ENCODE measurements at places on chromosomes 6 and 20.

DNA sequence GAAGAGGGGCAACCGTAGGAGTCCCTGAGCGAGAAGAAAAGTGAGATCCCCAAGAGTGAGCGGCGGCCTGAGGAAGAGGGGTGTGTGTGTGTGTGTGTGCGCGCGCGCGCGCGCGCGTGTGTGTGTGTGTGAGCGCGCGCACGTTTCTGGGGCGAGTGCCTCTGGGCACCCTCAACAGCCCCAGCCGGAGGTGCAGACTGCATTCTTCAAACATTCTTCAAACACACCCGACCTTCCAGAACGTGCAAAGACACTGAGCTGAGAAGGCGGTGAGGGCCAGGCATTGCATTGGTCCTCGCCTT, 76.2 kb upstream of the FOXP4 start:
- H3K27me3 ChIP-seq, result no peaks in the 10 kb centered on the region
- no peaks in the 10 kb centered on the region for H3K4me1 ChIP-seq
- H3K27ac ChIP-seq, result no peak overlapping the region
- H3K36me3 ChIP-seq, result no peaks in the 10 kb centered on the region
- peak overlapping the region; percentile 30 for H3K4me3 ChIP-seq

DNA sequence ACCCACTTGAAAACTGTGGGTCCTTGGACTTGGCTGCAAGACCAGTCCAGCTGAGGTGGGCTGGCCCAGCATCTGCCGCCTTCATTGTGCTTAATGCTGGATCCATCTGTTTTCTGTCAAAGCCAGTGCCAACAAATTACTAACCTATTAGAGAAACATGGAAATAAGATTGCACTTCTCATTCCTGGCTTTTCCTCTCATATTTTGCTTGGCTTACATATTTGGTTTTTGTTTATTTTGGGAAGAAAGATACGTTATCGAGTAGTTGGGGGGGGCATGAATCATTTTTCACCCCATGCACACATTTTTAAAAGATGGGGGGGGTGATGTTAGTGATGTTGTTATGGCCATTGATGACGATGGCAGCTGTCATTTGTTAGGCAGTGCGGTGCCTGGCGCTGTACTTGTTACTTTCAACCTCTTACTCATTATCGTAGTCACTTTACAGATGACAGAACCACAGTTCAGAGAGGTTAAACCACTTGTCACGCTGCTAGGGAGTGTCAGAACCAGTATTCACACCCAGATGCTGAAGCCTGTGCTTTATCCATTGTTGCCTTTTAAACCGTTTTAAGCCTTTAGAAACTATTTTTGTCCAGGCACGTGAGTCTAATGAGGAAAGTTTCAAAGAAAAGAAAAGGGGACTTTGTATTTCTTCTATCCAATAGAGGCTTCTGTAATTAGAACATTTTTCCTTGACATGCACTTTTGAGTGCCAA, 180.0 kb downstream of the TMEM242 start:
- no peak for DNase-seq
- H3K4me3 ChIP-seq, result no peak overlapping the region
- no peaks in the 10 kb centered on the region for H3K27me3 ChIP-seq
- H3K36me3 ChIP-seq, result no peaks in the 10 kb centered on the region
- H3K4me1 ChIP-seq, result no peaks in the 10 kb centered on the region

- H3K4me1 ChIP-seq, result no peaks in the 10 kb centered on the region
- H3K36me3 ChIP-seq, result no peaks in the 10 kb centered on the region
- DNase-seq, result no peak
- H3K27me3 ChIP-seq, result no peaks in the 10 kb centered on the region
These were observed 114.7 kb downstream of the PRIM2 start for GRCh38 chr6:57432157-57432556.

DNA sequence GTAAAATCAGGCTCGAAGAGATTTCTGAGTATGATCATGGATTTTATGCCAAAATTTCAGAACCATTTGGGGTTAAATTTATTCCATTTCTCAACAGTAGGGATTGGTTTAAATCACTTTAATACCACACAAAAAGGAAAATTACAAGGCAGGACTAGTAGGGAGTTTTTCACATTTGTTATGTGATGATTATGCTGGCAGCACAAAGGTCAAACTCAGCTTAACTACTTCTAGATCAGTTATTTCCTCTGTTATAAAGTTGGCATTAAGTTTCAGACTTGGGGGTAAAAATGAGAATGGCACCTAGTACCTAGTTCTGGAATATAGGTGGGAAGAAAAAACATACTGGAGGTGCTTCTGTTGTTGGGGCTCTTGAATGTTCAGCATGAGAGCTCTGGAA, 39.5 kb downstream of the PHF3 start:
- H3K4me1 ChIP-seq, result peaks cover 46% of the 10 kb centered on the region
- no peak overlapping the region for H3K27ac ChIP-seq
- no peak overlapping the region for H3K4me3 ChIP-seq

DNA sequence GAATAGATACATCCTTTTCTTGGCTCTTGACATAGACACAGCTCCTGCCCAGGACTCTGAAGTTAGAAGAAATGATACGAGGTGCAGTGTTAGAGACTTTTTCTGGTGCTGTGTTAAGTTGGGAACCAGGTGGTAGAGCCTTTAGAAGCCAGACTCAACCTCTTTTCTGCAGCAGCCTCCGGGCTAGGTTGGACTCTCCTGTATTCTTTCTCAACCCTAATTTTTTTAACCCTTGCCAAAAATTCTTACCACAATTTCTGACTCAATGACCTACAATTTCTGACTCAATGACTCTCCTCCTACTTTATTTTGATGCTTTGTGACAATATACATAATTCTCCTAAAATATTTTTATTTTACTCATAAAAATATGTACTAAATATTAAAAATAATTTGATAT, 127.4 kb upstream of the PRL start:
- no peak overlapping the region for H3K27ac ChIP-seq
- no peaks in the 10 kb centered on the region for H3K4me1 ChIP-seq
- no peaks in the 10 kb centered on the region for H3K27me3 ChIP-seq
- no peak for DNase-seq
- no peak overlapping the region for H3K4me3 ChIP-seq
- H3K36me3 ChIP-seq, result no peaks in the 10 kb centered on the region

DNA sequence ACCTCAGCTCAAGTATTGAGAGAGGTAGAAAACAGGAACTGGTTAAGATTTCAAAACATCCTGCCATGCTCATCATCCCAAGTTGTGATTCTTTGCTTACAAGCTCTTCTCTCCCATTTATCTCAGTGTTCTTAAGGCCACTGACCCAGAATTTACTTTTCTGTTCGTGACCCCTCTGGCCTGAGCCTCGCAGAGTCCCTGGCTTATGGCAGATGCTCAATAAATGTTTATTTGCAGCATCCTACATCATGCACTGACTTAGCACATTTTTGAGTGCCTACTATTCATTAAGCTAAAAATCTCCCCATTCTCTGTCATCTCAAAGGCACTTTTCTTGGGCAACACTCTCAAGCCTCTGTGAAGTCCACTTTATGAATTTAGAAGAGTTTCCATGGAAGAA, 33.4 kb upstream of the MC3R start:
- H3K27me3 ChIP-seq, result no peaks in the 10 kb centered on the region
- H3K4me1 ChIP-seq, result no peaks in the 10 kb centered on the region
- no peaks in the 10 kb centered on the region for H3K36me3 ChIP-seq
- H3K27ac ChIP-seq, result no peak overlapping the region

Measured in Peyer's patch (tissue), 4 donors.